GM12878 (cell line): ENCODE measurements at places on chromosomes 12 and 14. TPM values are rescaled to one million over a fixed set of nuclear protein-coding genes. Genes with fewer than 3 reads are reported as not detected.

GRCh38 chr14:73784181-73784987, 67.2 kb upstream of the PTGR2 start:
- H3K27ac ChIP-seq, result peak overlapping the region; percentile 94
- no peaks in the 10 kb centered on the region for H3K27me3 ChIP-seq
- H3K4me1 ChIP-seq, result peaks cover 52% of the 10 kb centered on the region
- peaks cover 5% of the 10 kb centered on the region; the same call in 1 of the 2 replicates for H3K36me3 ChIP-seq
- peak overlapping the region; percentile 97 for H3K4me3 ChIP-seq
- DNase-seq, result no peak

GRCh38 chr14:104788873-104789663, 6.5 kb downstream of the AKT1 start:
- peaks cover 6% of the 10 kb centered on the region for H3K4me1 ChIP-seq
- no peak for DNase-seq
- H3K4me3 ChIP-seq, result no peak overlapping the region
- H3K36me3 ChIP-seq, result no peaks in the 10 kb centered on the region

DNA sequence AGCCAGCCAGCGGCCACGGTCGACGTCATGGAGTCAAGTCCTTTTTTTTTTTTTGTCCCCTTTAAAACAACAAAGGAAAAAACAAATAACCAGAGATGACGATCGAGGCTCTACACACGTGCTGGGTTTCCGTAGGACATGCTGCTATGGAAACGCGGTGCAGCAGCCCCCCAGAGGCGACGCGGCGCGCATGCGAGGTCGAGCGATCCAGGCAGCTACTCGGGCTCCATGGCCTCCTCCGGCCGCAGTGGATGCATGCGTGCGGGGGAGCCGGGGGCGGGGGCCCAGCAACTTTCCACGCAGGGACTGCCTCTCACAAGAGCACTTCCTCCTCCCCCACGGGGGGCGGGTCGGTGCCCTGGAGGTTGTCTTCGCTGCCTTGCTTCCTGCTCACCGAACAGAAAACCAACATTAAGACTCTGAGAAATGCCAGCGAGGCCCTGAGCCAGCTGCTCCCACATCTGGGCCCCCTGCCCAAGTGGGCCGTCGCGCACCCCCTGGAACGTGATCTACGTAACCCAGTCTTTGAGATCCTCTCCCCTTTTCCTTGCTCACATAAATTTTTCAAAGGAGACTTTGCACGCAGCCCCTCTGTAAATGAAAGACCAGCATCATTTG, 30.7 kb downstream of the P2RX4 start:
- no peak overlapping the region for H3K4me3 ChIP-seq
- no peaks in the 10 kb centered on the region for H3K27me3 ChIP-seq
- 0 out of 2 replicates have a peak overlapping the region, but pooled peaks have one; percentile 31 for H3K27ac ChIP-seq
- peaks cover 7% of the 10 kb centered on the region for H3K36me3 ChIP-seq
- H3K4me1 ChIP-seq, result peaks cover 14% of the 10 kb centered on the region

Gene FITM1
- 0.20 TPM in 1 of 2 replicates, not detected in the other for polyA plus RNA-seq

- no peak overlapping the region for H3K4me3 ChIP-seq
- no peaks in the 10 kb centered on the region for H3K36me3 ChIP-seq
- no peak for DNase-seq
- no peaks in the 10 kb centered on the region for H3K4me1 ChIP-seq
- no peaks in the 10 kb centered on the region for H3K27me3 ChIP-seq
Measured at GRCh38 chr14:56055511-56055910, 62.7 kb upstream of the PELI2 start.

Gene OVCH1
- not detected in 2 replicates for polyA plus RNA-seq

Gene RFX4
- polyA plus RNA-seq, result 0.23 TPM in 1 of 2 replicates, not detected in the other

- no peaks in the 10 kb centered on the region for H3K27me3 ChIP-seq
- peaks cover 3% of the 10 kb centered on the region for H3K36me3 ChIP-seq
- H3K4me1 ChIP-seq, result no peaks in the 10 kb centered on the region
- no peak overlapping the region for H3K27ac ChIP-seq
- DNase-seq, result no peak
Measured at GRCh38 chr14:73189651-73190050, 47.7 kb upstream of the PAPLN start.

Gene TAS2R13
- not detected in 2 replicates for polyA plus RNA-seq

Gene IRAK3
- 4.1 and 4.2 TPM in 2 replicates for polyA plus RNA-seq

- H3K4me3 ChIP-seq, result no peak overlapping the region
- H3K4me1 ChIP-seq, result no peaks in the 10 kb centered on the region
- H3K36me3 ChIP-seq, result no peaks in the 10 kb centered on the region
- H3K27ac ChIP-seq, result no peak overlapping the region
Measured at GRCh38 chr12:104784592-104784991, 173.5 kb downstream of the SLC41A2 start.
